Smooth muscle cell of the brain vasculature (primary cell): ENCODE measurements at places on chromosomes 5 and 9.
A peak's percentile ranks its signal among the peaks of the same experiment; 100 is the strongest.

GRCh38 chr5:78527054-78527859, 121.3 kb downstream of the LHFPL2 start:
- DNase-seq, result peak; percentile 85

DNA sequence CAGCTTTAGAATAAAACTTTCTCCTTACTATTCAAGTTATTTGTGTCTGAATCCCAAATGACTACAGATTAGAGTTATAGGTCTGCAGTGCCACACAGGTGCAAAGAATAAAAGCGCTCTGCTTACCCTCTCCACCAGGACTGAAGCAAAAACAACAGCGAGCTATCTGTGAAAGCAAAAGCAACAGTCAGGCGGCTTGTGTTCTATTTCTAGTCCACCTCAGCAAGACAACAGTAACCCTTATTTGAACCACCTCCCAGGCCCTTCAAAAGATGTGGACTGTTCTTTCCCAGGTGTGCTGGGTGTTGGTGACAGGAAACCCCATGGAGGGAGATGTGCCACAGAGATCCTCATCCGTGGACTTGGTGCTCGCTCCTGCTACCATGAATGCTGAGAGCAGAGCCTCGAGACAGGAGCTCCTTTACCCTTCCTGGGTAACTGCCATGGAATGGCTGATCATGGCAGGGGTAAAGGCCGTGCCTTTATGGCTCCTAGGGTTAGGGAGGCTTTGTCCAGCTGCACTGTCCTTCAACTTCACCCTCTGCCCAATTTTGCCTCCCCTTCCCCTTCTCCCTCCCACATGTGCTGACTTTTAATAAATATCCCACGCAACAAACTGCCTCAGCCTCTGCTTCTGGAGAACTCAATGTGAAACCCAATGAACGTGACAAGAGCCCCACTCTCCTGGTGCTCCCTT, 108.6 kb downstream of the SERINC5 start:
- no peak for DNase-seq

DNA sequence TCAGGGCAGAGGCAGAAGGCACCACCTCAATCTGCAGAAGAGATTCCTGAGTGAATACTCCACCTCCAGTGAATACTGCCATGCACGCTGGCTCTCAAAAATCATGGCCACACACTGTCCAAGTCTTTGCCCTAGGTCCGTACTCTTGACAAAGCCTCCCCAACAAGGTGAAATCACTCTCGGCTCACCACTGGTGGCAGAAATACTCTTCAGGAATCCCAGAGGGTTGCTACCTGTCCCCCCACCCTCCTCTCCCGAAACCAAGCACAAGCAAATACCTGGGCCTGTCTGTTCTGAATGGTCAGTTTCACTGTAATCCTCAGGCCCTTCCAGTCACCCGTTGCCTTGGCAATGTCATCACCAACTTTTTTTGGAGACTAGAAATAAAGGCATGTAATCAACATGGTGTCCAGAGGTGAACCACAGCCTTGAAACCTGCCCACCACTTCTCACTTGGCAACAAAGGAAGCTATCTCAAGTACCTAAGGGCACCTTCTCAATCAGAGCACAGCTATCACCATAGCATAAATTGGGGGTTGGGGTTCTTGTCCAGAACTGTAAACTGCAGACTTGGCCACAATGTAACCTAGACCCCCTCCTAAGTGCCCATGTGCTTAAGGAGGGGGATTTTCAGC, 1.8 kb downstream of the RPL12 start:
- DNase-seq, result no peak

DNA sequence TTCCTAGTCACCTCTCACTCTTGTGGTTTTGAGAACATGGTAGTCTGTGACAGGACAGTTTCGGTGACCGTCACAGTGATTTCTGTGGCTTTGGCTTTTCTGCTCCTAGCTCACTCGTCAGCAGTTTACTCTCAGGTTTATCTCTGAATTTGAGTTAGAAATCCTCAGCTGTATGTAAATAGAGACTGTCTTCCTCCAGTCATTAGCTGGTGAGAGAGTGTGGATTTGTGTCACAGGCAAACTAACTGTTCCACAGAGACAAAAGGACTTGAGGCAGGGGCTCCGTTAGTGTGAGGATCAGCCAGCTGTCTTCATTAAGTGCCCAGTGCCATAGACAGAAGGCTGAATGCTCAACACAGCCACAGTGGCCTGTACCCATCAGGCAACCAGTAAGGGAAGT, 131.4 kb downstream of the CD180 start:
- no peak for DNase-seq

DNA sequence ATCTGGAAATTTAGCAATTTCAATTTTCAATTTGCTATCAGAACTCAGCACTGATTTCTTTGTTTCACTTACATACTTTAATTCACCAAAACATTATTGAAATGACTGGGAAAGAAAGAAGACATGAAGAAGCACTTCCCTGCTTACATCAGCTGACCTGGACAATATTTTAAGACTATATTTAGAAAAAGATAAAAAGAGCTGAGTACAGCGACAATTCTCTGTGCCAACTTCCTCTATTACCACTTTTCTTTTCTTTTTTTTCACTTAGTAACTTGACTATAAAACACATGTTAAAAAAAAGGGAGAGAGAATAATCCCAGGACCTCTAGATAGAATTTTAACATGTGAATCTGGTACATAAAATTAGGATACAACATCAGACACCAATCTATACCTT, 35.6 kb downstream of the MEF2C start:
- no peak for DNase-seq

DNA sequence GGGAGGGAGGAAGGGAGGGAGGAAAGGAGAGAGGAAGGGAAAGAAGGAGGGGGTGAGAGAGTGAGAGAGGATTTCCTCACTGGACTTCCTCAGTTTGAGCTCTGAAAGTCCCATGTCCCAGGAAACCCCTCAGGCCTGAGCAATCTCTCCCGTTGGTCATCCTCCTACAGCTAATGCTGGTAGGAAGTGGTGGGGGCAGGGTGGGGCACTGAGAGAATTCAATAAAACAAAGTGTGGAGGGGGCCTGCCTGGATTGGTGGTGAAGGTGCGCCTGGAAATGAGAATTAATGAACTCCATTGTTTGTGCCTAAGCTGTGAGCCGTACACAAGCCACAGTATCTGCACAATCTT, 195.0 kb downstream of the RGS3 start:
- DNase-seq, result no peak

GRCh38 chr5:43304525-43304924, 8.7 kb downstream of the HMGCS1 start:
- DNase-seq, result no peak

DNA sequence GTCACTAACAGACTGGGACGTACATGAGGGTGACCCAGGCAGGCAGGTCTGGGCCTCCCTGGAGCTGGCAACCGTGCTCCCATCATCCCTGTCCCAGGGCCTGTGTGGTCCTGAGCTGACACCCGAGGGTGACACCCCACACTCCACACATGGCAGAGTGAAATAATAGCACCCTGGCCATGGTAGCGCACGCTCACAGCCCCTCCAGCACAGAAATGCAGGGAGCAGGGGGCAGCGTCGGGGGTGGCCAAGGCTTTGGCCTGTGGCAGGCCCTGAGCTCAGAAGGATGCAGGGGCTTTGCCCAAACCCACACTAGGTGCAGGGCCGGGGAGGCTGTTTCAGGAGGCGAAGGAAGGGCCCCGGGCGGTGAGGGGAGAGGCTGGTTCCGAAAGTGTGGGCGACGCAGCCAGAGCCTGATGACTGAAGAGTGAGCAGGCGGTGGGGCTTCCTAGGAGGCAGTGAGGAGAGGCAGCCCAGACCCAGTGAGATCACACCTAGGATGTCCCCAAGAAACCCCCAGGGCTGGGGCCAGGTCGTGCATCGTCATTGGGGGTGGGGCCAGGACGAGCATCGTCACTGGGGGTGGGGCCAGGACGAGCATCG, 12.9 kb downstream of the OR2V2 start:
- no peak for DNase-seq

- DNase-seq, result no peak
Observed at GRCh38 chr5:143274952-143275351, 128.5 kb downstream of the NR3C1 start.

- DNase-seq, result no peak
Observed at GRCh38 chr9:124198331-124198730, 59.4 kb upstream of the NEK6 start.

- DNase-seq, result no peak
Observed at GRCh38 chr9:124101969-124102345, 90.4 kb downstream of the LHX2 start.

- no peak for DNase-seq
Observed at GRCh38 chr9:124292696-124293593, 35.2 kb downstream of the NEK6 start.
